ENCODE measurements at places on chromosomes 11 and 22. TPM values are rescaled to one million over a fixed set of nuclear protein-coding genes. Genes with fewer than 3 reads are reported as not detected.

DNA sequence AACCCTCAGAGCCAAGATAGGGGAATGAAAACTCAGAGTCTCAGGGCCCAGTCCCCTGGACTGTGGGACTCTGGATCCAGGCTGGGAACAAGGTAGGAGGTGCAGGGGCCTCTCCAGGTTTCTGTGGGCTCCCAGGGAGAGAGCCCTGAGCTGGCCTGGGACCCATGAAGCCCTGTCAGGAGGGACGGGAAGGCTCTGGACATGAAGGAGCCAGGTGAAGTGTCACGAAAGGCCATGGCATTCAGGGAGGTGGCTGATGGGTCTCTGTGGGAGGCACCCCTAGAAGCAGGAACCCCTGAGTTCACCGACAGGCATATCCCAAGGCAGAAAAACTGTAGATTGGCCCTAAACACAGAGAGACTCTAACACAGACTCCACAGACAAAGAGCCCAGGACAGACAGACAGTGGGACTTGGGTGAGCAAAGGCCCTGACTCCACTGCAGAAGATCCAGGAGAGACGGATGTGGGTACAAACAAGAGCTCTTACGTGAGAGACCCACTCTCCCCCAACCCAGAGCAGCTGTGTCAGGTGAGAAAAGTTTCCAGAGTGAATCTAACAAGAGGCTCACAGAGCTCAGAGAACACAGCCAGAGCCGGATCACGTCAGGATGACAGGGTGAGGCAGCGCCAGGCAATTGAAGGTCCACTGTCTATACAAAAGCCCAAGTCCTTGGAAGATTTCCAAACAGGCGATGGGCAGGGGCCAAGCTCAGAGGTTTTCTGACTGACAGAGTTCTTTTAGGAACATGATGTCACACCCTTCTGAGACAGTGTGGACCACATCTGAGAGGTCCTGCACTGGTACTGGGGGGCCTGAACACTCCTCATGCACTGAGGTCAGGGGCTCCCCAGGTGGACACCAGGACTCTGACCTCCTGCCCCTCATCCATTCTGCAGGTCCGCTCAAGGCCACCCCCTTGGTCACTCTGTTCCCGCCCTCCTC, 27.4 kb downstream of the IGLL5 start:
- DNase-seq: no peak

DNA sequence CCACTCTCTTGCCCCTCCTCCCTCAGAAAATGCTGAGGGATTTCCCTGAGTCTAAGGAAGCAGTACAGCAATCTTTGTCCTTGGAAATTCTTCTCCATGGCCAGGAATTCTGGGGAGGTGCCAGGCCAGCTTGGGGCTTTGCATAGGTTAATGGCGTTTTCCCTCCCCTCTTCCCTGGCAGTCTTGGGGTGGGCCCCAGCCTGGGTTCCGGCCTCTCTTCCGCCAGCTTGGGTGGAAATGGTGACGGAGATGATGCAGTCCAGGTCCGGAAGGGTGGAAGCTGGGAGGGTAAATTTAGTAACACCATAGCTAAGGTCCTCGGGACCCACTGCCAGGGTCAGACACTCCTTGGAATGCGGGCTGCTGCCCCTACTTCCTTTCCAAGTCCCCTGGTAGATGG, 5.0 kb downstream of the PHLDB1 start:
- peak; percentile 73 for DNase-seq

GRCh38 chr11:14819596-14819995, 72.4 kb downstream of the CYP2R1 start:
- DNase-seq: no peak

DNA sequence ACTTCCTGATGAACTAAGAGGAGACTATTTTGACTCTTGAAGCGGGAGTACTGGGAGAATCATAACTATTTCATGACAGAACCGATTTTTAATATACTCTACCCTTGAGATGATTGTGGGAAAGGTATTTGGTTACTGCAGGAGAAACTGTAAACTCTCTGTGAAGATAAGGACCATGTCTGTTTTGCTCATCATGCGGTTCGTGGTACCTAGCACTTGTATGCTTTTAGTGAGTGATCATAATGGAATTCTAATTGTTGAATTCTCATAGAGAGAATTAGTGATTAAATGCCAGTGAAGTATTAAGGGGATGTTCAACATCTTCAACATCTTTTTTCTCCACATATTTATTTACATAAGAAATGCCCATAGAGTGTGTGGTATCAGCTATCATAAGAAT, 11.4 kb downstream of the AASDHPPT start:
- no peak for DNase-seq

- DNase-seq: no peak
Observed at GRCh38 chr11:2205981-2206690, 34.5 kb upstream of the TH start.

DNA sequence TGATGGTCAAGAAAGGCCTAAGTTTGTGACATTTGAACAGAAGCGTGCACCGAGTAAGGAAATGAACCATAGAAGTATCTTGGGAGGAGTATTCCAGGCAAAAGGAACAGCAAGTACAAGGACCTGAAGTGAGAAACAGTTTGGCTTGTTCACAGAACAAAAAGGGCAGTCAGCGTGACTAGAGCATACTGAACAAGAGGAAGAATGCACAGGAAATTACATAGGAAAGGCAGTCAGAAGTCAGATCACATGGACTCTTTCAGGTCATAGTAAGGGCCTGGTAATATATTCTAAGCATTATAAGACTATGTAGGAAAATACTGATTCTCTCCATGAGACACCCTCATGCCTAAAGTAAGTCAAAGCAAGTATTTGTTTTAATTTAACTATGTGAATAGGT, 52.3 kb upstream of the GAB2 start:
- DNase-seq: no peak

DNA sequence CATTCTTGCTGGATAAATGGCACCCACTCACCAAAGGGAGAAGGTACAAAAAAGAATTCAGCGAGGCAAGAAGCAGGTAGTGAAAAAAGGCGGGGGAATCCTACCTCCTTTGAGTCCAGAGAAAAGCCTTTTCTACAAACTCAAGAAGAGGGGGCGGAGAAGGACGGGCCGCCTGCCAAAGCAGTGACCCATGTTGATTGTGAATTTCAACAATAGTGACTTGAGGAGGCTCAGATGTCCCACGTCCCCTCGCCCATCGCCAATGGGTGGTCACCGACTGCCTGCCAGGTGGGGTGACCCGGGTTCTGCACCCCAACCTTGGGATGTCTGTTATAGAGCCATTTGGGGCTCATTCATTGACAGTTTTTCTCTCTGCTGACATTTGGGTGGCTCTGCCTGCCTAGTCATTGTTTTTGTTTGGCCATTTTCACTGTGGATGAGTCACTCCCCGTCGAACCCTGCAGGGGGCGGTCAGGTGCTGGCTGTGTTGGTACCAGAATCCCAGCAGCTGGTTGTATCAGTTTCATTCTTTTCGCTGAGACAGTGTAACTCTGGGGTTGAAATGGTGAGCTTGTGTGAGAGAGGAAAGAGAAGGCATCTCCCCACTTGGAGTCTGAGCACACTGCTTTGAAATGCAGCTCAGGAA, 163.4 kb upstream of the NCAM1 start:
- DNase-seq: no peak

GRCh38 chr11:29389793-29390192, 627.0 kb downstream of the KCNA4 start:
- no peak for DNase-seq

DNA sequence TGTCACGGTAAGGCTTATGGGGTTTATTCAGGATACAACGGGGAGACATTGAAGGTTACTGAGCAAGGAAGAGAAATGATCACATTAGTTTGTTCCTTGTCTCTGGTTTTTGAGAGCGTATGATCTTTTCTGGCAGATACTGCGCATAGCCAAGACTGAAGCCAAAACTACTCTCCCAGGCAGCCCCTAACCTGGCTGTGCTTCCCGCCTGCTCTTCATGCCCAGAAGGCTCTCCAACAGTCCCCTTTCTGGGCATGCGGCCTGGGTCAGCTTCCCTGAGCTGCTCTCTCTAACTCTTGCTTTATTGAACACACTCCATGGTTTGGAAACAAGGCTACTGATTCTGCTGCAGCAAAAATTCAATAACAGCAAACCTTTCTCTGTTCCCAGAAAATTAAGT, 306.6 kb downstream of the BUD13 start:
- no peak for DNase-seq

DNA sequence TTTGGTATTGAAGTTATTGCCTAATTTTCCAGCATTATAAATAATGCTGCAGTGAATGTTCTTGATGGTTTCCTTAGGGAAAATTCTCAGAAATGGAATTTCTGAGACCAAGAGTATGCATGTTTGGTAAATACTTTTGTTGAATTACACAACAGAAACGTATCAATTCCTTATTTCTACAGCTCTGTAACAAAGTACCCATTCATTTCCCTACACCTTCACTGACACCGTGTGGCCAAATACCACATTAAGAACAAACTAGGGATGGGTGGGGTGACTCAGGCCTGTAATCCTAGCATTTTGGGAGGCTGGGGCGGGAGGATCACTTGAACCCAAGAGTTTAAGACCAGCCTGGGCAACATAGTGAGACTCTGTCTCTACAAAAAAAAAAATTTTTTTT, 21.8 kb downstream of the MCAM start:
- no peak for DNase-seq

GRCh38 chr11:70210051-70210501, 7.0 kb downstream of the FADD start:
- peak; percentile 46 for DNase-seq

DNA sequence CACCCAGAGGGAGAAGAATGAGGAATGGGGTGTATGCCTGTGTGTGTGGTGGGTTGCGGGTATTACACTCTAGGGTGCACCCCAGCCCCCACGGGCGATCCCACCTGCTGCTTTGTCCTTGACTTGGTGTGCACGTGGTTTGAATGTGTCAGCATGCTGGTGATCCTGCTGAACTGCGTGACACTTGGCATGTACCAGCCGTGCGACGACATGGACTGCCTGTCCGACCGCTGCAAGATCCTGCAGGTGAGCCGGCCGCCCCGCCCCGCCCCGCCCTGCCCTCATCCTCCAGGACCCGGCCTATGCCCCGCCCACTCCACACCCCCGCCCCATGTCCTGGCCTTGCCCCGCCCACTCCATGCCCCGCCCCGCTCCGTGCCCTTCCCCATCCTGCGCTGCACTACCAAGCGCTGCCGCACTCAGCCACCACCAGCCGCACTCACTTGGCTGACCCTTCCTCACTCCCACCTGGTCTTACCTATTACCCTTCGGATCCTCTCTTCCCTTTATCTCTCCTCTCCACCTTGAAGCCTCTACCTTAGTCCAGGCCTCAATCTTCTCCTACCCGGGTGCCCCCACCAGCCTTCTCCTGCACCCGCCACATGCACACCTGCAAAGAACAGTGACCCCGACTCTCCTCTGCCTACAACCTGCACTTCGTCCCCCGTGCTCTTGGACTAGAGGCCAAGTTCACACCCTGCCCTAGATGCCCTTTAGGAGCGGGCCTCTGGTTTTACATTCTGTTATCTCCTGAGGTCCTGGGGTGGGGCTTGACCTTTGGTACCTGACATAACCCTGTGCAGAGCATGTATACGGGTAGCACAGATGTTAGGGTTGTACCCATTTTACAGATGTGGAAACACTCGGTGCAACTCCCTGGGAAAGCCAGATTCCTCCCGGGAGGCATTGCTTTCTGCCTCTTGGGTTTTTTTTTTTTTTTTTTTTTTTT, 27.7 kb downstream of the CACNA1I start:
- no peak for DNase-seq

- DNase-seq: no peak
Observed at GRCh38 chr11:83456566-83456965, 170.4 kb upstream of the CCDC90B start.

GRCh38 chr11:102061276-102061675, 14.0 kb downstream of the CFAP300 start:
- DNase-seq: no peak

DNA sequence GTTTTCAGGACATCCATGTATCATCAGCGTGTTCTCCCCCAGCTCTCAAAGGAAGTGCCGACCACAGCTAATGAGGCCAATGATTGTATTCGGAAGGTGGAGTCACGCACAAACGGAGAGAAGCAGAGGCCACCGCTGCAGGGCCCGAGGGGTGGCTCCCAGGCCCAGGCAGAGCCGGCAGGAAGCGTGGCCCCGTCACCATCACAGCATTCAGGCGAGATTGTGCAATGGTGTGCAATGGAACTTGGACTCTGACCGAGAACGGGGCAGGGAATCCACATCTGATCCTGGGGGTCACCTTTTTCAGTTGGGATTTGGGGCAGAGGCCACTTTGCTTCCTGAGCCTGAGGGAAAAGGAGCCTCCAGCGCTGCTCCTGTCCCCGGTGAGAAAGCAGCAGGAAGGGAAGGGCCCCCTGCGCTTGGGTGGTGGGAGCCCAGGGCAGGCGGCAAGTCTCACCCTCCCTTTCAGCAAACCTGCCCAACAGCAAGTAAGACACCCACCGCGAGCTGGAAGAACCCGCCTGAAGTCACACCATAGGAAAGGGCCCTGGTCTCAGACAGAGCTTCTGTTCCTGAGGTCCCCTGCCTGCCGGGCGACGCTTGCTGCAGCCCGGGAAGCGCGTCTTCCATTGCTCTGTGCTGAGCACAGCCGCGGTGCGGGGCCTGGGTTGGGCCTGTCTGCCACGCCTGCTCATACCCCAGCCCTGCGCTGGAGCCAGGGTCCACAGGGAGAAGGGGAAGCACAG, 1430.7 kb downstream of the BRD1 start:
- DNase-seq: no peak

DNA sequence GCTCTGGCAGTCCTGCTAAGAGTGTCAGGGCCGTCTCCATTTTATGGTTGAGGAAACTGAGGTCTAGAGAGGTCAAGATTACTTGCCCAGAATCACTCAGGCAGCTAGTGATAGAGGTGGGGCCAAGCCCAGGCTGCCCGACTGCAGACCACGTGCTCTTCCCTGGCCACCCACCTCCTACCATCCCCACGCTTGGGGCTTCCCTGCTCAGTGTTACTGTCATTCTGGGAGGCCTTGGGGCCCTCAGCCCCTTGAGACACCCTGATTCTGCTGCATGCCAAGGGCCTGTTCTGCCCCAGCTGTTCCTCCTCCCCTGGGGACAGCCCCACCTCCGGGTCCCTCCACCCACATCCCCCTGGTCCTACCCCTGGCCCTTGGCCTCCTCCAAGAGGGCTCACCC, 17.2 kb upstream of the TAB1 start:
- no peak for DNase-seq

DNA sequence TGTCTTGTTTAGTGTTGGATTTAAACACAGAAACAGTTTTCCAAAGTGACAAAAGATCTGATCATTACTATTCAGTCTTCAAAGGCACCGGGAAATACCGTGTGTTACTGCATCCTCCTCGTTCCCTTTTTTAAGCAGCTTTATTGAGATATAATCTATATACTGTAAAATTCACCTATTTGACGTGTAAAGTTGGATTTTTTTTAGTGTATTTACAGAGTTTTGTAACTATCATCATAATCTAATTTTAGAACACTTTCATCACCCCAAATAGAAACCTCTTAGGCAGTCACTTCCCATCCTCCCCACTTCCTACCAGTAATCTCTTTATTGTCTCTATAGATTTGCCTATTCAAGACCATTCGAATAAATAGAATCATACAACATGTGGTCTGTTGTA, 1.4 kb downstream of the ANO5 start:
- DNase-seq: no peak

GRCh38 chr11:132140056-132140455, 769.6 kb downstream of the NTM start:
- no peak for DNase-seq

- no peak for DNase-seq
Observed at GRCh38 chr11:67351275-67352005, 1.9 kb downstream of the POLD4 start.

ACCS gene
- 7.0 TPM for total RNA-seq

LPXN gene
- 3.9 TPM for total RNA-seq

C1QTNF4 gene
- total RNA-seq: 0.24 TPM

BSCL2 gene
- total RNA-seq: 23.0 TPM

FOLH1 gene
- 0.35 TPM for total RNA-seq

KRTAP5-9 gene
- not detected for total RNA-seq

PCF11 gene
- 24.5 TPM for total RNA-seq

LMNTD2 gene
- 0.14 TPM for total RNA-seq
